Esophagus squamous epithelium (tissue), 5 donors: ENCODE measurements at places on chromosomes 6 and 20.

GRCh38 chr20:31662372-31662854 lies 24.7 kb downstream of the COX4I2 start:
- no peak for DNase-seq

GRCh38 chr6:69917834-69918233 lies 51.5 kb downstream of the COL19A1 start:
- no peak for DNase-seq

DNA sequence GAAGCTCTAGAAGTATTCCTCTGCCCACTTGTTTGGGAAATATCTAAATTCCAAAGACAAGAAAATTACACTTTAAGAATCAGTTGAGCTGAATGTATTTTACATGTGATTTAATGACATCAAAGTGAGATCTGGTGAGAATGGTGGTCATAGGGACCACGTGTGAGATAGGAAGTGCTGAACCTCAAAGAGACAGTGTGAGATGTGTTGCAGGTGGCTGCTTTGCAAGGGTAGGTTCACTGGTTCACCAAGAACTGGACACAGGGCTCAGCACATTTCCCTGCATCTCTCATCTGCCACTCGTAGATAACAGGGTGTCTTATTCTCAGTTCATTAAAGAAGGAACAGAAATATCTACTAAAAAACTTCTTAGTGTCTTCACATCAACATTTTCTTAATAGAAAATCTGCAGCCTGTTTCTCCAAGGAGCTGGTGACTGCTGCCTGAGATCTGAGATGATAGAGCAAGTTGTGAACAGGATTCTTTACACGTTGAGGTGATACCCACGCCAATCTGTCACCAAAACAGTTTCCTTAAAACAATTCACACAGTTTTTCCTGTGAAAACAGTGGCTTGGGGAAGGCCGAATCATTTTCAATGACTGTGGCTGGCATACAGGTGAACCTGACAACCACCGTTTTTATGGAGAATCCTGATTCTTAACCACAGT lies 7.2 kb downstream of the CCR6 start:
- DNase-seq = no peak

- no peak for DNase-seq
Observed at GRCh38 chr6:152353440-152353839, 283.7 kb downstream of the SYNE1 start.

DNA sequence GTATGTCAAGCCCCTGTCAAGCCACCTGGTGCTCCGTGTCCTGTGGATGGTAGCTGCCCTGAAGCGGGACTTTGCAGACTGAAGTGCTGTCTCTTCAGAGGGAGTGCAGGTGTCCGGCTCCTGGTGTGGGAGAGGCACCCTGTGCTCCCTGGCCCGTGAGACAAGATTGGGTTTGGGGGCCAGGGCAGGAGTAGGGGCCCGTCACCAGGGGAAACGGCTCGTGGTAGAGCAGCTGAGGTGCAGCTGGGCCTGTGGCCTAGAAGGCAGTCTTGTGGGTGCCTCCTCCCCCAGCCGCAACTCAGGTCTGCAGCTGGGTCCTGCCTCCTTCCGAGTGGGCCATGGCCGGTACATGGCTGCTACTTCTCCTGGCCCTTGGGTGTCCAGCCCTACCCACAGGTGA lies at the start of gene PTCRA:
Gene PTCRA, plus strand, starts transcription at position 322 of the 400 bp plus-strand sequence. Its CDS starts 17 bp downstream, at position 339.
- no peak for DNase-seq
